LoVo (cell line): ENCODE measurements at places on chromosomes 7 and 10.

- DNase-seq = no peak
Measured at GRCh38 chr10:128000471-128001362, 93.8 kb downstream of the PTPRE start.

DNA sequence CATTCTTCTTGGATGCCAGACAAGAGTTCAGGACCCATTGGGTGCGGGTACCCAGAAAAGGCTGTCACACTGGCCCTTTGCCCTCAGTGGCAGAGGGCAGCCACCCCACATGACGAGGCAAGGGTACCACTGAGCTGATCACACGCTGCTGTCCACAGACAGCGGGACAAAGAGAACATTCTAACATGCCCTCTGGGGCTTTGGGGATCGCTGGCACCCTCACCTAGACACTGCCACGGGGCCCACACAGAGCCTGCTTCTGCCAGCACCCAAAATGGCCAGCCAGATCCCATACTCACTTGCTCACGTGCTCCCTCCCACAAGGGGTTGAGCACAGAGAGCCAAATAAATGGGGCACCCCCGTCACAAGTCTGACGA lies 16.7 kb upstream of the SPOCK2 start:
- DNase-seq = no peak

GRCh38 chr10:131174651-131175540 lies 136.6 kb downstream of the TCERG1L start:
- no peak for DNase-seq

- no peak for DNase-seq
Measured at GRCh38 chr7:5838761-5839500, 41.7 kb upstream of the OCM start.

DNA sequence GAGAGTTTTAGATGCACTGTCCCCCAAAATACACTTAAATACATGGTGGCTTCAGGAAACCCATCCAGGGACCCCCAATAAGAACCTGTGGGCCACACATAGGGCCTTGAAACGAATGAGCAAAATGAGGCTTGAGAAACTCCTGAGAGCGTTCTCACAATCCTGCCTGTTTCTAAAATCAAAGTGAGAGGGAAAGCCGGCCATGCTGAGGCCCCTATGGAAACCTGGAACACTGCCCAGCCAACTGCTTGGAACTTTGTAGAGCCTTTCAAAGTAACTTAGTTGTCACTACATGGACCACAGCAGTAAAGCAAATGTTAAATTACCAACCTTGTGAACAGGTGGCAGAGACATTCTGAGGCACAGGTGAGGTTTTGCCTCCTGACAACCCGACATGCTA lies 13.4 kb downstream of the SGMS1 start:
- no peak for DNase-seq

- no peak for DNase-seq
Measured at GRCh38 chr7:69577221-69577620, 21.1 kb upstream of the AUTS2 start.
